Activated naive CD4-positive, alpha-beta T cell treated with anti-CD3 and anti-CD28 coated beads for 36 hours (primary cell): ENCODE measurements at places on chromosomes 12 and 14.

DNA sequence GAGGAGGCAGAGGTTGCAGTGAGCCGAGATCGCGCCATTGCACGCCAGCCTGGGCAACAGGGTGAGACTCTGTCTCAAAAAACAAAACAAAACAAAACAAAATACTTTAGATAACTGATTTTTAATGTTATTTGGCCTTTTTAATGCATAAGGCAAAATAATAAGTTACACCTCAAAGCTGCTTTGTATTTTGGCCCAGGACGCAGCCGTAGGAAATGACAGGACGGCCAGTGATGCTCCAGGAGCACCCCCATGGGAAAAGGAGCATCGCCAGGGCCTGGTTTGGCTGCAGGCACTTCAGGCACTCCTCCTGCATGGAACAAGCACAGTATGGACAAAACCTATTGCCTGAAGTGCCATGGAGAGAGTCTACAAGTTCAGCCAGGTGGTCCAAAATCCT, 3.5 kb upstream of the NFKBIA start:
- peaks cover 22% of the 10 kb centered on the region for H3K4me1 ChIP-seq
- no peak overlapping the region for H3K4me3 ChIP-seq
- H3K27ac ChIP-seq, result no peak overlapping the region

DNA sequence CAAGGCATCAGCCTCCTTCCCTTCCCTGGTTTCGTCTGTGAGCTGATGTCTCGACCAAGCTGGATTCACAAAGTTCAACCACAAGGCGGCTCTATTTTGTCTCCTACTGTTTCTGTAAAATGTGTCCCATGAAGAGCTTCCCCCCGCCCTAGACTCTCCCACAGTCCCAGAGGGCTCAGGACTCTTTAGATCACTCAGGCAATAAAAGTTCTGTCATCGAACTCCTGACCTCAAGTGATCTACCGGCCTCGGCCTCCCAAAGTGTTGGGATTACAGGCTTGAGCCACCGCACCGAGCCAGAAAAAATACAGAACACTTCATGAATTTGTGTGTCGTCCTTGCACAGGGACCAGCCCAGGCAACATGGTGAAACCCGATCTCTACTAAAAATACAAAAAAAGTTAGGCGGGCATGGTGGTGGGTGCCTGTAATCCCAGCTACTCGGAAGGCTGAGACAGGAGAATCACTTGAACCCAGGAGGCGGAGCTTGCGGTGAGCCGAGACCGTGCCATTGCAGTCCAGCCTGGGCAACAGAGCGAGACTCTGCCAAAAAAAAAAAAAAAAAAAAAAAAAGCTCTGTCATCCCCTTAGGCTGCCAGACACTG, 149.4 kb downstream of the BCL11B start:
- no peaks in the 10 kb centered on the region for H3K27me3 ChIP-seq
- H3K4me1 ChIP-seq, result peaks cover 12% of the 10 kb centered on the region
- H3K36me3 ChIP-seq, result no peaks in the 10 kb centered on the region
- H3K4me3 ChIP-seq, result no peak overlapping the region

DNA sequence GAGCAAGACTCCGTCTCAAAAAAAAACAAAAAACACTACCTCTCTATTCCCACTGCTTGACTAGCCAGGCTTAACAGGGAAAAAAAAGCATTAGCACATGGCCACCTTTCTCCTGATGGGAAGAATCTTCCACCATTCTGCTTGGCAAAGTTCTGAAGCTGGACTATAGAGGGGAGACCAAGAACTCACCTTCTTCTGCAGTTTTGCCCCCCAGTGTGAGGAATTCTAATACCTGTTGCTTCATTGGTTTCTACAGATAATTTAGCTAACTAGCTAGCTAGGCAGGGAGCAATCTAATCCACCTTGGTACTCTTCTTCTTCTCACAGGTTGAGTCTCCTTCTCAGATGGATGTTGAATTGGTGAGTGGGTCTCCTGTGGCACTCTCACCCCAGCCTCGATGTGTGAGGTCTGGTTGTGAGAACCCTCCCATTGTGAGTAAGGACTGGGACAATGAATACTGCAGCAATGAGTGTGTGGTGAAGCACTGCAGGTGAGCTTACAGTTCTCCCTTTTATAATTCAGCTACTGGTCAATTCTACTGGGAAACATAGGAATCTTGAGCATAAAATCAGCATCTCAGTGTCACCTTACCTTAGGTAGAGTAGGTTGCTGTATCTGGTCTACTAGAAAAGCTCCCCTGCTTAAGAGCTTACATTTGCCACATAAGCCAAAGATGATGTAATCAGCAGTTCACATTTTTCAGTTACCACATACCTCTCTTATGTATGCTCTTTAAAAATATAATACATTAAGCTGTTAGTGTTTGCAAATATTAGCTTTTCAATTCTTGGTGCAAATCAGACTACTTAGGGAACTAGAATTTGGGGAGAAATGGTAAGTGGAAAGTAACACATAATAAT, 16.0 kb downstream of the METTL3 start:
- H3K4me1 ChIP-seq, result peaks cover 14% of the 10 kb centered on the region
- no peak for DNase-seq
- peak overlapping the region; percentile 54 for H3K27ac ChIP-seq
- no peak overlapping the region for H3K4me3 ChIP-seq
- H3K36me3 ChIP-seq, result peaks cover 31% of the 10 kb centered on the region

DNA sequence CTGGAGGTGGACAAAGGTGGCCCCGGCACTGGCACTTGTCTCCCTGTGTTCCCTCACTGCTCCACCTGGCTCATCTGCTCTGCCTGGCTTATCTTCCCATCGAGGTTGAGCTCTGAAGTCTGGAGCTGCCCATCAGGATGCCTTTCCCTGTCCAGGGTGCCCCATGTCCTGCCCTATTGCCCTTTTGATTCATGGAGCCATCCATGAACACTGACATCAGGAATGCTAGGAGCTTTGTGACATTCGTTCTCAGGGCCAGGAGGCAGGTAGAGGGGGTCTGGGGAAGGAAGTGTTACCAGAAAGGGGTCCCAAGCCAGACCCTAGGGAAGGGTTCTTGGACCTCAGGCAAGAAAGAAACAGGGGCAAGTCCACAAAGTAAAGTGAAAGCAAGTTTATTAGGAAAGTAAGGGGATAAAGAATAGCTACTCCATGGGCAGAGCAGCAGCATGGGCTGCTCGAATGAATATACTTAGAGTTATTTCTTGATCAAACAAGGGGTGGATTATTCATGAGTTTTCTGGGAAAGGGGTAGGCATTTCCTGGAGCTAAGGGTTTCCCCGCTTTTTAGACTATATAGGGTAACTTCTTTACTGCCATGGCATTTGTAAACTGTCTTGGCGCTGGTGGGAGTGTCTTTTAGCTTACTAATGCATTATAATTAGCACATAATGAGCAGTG, 51.6 kb downstream of the RIN3 start:
- no peak for DNase-seq
- peaks cover 13% of the 10 kb centered on the region for H3K36me3 ChIP-seq
- no peak overlapping the region for H3K4me3 ChIP-seq

DNA sequence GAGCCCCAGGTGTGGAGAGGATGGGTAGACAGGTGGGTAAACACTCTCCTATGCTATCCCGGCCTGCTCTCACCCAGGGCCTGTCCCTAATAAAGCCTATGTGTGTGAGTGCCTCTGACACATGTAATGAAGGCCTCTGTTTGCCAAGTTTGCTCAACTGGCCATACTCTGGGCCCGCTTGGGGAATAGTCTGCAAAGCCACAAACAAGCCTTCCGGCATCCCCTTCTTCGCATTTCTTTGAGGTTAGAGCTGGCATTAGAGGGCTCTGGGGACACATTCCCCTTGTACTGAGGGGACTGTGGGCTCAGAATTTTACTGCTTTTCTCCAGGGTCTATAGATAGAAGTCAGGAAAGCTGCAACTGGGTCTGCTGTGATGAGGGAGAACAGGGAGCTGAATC, 240.5 kb downstream of the C12orf75 start:
- no peak overlapping the region for H3K4me3 ChIP-seq
- no peak for DNase-seq
- H3K27ac ChIP-seq, result no peak overlapping the region
- H3K4me1 ChIP-seq, result no peaks in the 10 kb centered on the region

GRCh38 chr12:867905-868304, 81.6 kb downstream of the RAD52 start:
- no peaks in the 10 kb centered on the region for H3K27me3 ChIP-seq
- H3K4me3 ChIP-seq, result no peak overlapping the region
- no peak overlapping the region for H3K27ac ChIP-seq
- H3K4me1 ChIP-seq, result peaks cover 9% of the 10 kb centered on the region

DNA sequence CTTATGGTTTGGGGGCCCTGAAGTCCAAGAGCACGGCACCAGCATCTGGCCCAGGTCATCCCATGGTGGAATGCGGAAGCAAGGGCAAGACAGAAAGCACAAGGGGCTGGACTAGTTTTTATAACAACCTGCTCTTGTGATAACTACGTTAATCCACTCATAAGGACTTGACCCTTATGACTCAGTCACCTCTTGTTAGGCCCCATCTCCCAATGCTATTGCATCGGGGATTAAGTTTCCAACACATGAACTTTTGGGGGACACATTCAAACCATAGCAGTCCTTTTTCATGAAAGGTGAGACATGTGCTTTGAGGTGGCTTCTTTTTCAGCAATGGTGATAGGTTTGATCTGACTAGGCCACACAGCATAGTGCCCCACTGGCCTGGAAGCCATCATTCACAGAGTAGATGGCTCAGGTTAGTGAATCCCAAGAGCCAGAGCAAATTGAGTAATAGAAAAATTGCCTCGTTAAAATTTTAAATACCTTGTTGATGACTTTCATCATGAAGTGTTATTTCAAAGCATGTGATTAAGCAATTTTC, 12.1 kb downstream of the FRMD6 start:
- DNase-seq, result no peak
- no peak overlapping the region for H3K27ac ChIP-seq
- H3K4me3 ChIP-seq, result no peak overlapping the region
- no peaks in the 10 kb centered on the region for H3K27me3 ChIP-seq
- H3K36me3 ChIP-seq, result no peaks in the 10 kb centered on the region

DNA sequence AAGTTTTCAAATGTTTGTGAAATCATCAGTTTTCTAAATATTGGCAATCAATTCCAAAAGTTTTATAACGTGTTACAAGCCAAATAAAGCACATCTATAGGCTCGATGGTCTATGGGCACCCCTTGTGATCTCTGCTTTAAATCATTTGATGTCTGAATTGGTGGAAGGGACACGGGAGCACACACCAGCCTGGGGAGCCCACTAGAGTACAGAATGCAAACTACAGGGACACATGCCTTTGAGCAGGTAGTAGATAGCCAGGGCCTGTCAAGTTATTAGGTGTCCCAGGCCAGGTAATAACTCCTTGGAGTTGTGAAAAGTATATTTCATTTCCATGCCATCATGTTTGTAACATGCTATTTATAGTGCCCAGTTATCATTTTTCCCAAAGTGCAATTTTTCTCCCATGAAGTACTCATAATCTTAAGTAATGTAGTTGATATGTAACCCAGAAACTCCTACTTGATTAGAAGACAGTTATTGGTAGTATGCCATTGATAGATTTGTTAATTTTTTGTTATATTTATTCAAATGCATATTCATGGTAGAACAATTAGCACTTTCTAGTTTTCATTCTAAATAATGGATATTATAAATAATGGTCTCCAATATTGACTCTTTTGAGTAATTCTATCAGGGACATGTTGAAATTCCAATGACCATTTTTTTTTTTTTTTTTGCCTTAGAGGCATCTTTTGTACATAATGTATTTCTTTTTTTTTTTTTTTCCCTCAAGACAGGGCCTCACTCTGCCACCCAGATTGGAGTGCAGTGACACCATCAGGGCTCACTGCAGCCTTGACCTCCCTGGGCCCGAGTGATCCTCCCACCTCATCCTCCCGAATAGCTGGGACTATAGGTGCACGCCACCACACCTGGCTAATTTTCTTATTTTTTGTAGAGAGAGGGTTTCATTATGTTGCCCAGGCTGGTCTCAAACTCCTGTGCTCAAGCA, 96.9 kb upstream of the FGD4 start:
- no peaks in the 10 kb centered on the region for H3K27me3 ChIP-seq
- H3K27ac ChIP-seq, result no peak overlapping the region
- no peaks in the 10 kb centered on the region for H3K36me3 ChIP-seq

DNA sequence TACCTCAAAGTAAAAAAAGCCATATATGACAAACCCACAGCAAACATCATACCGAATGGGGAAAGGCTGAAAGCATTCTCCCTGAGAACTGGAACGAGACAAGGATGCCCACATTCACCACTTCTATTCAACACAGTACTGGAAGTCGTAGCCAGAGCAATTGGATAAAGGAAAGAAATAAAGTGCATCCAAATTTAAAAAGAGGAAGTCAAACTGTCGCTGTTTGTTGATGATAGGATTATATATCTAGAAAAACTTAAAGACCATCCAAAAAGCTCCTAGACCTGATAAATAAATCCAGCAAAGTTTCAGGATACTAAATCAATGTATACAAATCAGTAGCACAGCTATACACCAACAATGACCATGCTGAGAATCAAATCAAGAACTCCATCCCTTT, 5.2 kb downstream of the NDUFA12 start:
- H3K4me3 ChIP-seq, result no peak overlapping the region
- peaks cover 30% of the 10 kb centered on the region for H3K36me3 ChIP-seq
- no peak overlapping the region for H3K27ac ChIP-seq
- no peak for DNase-seq
- H3K27me3 ChIP-seq, result no peaks in the 10 kb centered on the region

- DNase-seq, result no peak
- H3K4me3 ChIP-seq, result no peak overlapping the region
Observed at GRCh38 chr14:104792101-104792884, 3.3 kb downstream of the AKT1 start.

DNA sequence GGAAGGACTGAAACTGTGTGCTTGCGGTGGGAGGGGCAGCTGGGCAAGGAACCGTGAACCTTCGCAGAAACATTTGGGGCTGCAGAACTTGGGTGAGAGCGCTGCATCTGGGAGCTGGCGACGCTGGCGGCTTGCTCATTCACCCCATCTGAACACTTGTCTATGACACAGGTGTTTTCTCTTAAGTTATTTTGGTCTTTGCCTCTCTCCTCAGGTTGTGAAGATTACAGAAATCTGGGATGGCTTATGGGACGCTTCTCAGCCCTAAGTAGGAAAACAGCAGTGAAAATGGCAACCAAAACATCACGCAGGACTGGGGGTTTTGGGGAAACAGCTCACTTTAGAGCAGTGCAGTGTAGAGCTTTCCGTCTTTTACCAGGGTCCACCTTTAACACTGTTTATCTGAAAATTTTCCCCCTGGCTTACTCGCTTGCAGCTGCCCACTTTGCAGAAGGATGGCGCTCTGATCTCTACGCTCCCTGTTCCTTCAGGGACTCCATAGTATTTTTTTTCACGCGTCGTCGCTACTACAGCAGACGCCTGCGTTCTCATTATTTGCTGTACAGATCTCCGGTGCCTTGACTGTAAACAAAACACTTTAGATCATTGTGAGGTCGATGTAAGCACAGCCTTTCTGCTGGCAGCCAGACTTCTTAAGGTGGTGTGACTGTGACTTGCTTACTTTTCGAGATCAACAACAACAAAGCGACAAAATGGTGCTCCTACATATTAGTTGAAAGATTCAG, 2.7 kb upstream of the CDKN1B start:
- H3K4me1 ChIP-seq, result peaks cover 36% of the 10 kb centered on the region
- no peaks in the 10 kb centered on the region for H3K27me3 ChIP-seq
- peaks cover 22% of the 10 kb centered on the region for H3K36me3 ChIP-seq
- H3K4me3 ChIP-seq, result peak overlapping the region; percentile 84
- peak; percentile 68 for DNase-seq
- H3K27ac ChIP-seq, result peak overlapping the region; percentile 97
